ENCODE measurements at places on chromosomes 5 and 9. TPM values are rescaled to one million over a fixed set of nuclear protein-coding genes. Genes with fewer than 3 reads are reported as not detected.

KIF4B gene
- not detected for total RNA-seq

DNA sequence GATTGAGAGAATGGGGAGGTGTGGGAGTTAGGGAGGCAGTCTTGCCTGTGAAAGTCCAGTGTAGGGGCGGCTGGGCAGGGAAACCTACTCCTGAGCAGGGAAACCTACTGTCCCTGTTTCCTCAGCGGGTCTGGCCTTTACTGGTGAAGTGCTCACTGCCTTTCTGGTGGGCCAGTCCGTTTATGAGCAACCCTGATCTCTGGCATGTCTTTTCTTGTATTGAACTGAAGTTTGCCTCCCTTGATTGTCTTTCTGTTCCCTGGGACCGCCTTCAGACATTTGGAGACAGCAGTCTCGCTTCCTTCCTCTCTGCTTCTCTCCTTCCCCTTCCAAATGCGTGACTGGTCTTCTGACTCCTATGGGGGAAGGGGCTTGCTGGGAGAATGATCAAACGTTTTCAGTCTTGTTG lies 2.9 kb downstream of the SNX18 start:
- peak overlapping the region; percentile 52 for H3K27ac ChIP-seq
- no peak for DNase-seq
- H3K4me1 ChIP-seq = peaks cover 54% of the 10 kb centered on the region
- H3K4me3 ChIP-seq = peak overlapping the region; percentile 87
- H3K27me3 ChIP-seq = peaks cover 7% of the 10 kb centered on the region
- H3K36me3 ChIP-seq = peaks cover 50% of the 10 kb centered on the region

GRCh38 chr9:138112090-138112748 lies 234.6 kb downstream of the CACNA1B start:
- peak; percentile 12 for DNase-seq
- no peaks in the 10 kb centered on the region for H3K4me1 ChIP-seq
- no peak overlapping the region for H3K4me3 ChIP-seq
- no peak overlapping the region for H3K27ac ChIP-seq

DNA sequence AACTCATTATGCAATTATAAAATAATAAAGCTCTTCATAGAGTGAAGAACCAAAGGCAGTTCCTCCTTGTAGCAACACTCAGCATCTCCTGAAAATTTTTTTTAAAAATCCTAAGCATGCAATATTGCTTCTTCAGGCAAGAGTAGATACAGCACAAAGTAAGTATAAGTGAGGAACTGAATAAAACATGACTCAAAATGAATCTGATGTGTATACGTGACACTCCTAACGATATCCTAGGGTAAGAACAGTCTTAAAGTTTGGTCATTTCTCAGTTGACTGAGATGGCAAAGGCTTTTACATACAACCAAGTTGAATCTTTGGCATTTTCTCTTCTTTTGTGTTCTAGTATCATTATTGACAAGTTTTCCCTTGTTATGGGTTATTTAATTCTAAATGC lies 41.1 kb upstream of the AOPEP start:
- H3K36me3 ChIP-seq = no peaks in the 10 kb centered on the region
- H3K27ac ChIP-seq = no peak overlapping the region
- H3K27me3 ChIP-seq = peaks cover 34% of the 10 kb centered on the region
- no peak overlapping the region for H3K4me3 ChIP-seq
- no peak for DNase-seq
- no peaks in the 10 kb centered on the region for H3K4me1 ChIP-seq

CENPK gene
- 94.6 TPM for total RNA-seq

DNA sequence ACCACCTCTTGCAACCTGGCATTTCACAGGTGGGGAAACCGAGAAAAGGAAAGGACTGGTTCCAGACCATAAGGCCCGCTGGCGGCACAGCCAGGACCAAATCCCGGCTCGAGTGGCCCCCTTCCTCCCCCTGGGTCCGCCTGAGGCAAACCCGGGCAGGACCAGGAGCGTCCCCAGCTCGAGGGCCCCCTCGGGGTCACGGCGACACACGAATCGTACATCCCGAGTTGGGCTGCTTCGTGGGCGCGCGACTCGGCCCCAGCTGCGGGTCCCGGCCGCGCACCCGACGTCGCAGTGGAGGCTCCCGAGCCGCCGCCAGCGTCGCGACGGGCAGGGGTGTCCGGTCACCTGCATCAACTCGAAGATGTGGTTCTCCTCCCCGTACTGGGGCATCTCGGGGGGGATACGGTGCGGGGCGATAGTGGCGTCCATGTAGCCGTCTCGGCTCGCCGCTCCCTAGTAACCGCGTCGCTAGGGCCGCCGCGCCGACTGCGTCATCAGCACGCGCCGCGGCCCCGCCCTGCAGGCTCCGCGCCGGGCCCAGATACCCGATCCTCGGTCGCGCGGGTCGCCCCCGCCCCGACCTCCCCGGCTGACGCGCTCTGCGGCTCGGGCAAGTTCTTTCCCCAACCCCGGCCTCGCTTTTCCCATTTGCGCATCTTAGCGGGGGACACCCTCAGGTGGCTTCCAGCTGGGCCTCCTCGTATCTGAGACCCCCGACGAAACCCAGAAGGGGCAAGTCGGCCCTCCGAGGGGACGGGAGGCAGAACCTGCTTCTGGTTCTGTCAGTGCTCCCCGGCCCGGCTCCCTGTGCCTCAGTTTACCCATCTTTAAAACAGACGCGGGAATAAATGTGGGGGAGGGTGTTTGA lies at the start of gene AK8:
Gene AK8, minus strand, starts transcription at position 461 of the 871 bp plus-strand sequence. Its CDS starts 29 bp downstream, at position 432.
- peak within 1 kb of the TSS; percentile 70 for H3K27ac ChIP-seq
- peaks cover 41% of the 10 kb centered on the region for H3K4me1 ChIP-seq
- H3K4me3 ChIP-seq = peak within 1 kb of the TSS; percentile 70
- no peaks in the 10 kb centered on the region for H3K36me3 ChIP-seq
- H3K27me3 ChIP-seq = peaks cover 28% of the 10 kb centered on the region

SPARC gene
- 0.18 TPM for total RNA-seq

DNA sequence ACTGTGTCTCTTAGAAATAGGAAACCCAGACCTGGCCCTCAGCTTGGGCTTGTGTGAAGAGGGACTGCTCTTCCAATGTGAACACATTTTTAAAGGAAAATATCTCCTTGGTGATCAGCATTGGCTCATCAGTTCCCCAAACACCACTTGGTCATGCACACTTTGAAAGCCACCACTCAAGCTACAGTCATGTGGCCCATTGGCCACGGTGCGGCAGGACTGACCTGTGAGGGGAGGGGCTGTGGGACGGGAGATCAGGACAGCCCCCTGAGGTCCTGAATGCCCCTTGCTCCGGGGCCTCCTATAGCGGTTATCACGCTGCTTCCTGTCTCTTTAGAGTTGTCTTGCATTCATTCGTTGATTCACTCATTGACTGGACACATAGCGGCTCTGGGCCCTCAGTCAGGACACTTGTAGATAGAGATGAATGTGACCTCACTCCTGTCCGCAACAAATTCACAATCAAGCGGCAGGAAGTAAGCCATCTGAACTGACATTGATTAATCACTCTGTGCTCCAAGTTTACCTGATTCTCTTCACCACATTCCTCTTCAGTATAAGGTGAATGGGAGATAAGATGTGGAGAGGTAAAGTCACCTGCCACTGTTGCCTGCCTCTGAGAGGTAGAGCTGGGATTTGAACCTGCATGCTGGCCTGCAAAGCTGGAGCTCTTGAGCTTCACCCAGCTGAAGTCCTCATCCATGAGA lies 73.1 kb downstream of the COL15A1 start:
- H3K4me3 ChIP-seq = no peak overlapping the region
- no peak for DNase-seq
- no peak overlapping the region for H3K27ac ChIP-seq
- peaks cover 21% of the 10 kb centered on the region for H3K4me1 ChIP-seq
- no peaks in the 10 kb centered on the region for H3K27me3 ChIP-seq

DNA sequence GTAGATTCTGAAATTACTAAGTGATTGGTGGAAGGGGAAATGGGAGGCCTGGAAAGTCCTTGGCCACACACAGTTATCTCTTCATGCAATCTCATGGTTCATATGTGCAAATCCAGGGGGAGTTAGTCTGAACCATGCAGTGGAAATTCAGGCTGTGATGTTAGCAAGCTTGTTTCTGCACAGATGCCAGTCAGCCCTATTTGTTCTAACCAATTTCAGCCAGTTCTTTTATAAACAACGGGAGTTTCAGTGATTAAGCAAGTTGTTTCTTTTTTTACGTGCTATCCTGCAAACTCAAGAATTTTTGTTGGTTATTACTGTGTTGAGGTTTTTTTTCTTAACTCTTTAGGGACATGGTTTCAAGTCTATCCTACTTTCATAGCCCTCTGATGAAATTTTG lies 298.0 kb downstream of the FER start:
- no peak overlapping the region for H3K4me3 ChIP-seq
- no peaks in the 10 kb centered on the region for H3K36me3 ChIP-seq
- DNase-seq = no peak
- H3K27ac ChIP-seq = no peak overlapping the region
- H3K4me1 ChIP-seq = no peaks in the 10 kb centered on the region
- H3K27me3 ChIP-seq = no peaks in the 10 kb centered on the region

DNA sequence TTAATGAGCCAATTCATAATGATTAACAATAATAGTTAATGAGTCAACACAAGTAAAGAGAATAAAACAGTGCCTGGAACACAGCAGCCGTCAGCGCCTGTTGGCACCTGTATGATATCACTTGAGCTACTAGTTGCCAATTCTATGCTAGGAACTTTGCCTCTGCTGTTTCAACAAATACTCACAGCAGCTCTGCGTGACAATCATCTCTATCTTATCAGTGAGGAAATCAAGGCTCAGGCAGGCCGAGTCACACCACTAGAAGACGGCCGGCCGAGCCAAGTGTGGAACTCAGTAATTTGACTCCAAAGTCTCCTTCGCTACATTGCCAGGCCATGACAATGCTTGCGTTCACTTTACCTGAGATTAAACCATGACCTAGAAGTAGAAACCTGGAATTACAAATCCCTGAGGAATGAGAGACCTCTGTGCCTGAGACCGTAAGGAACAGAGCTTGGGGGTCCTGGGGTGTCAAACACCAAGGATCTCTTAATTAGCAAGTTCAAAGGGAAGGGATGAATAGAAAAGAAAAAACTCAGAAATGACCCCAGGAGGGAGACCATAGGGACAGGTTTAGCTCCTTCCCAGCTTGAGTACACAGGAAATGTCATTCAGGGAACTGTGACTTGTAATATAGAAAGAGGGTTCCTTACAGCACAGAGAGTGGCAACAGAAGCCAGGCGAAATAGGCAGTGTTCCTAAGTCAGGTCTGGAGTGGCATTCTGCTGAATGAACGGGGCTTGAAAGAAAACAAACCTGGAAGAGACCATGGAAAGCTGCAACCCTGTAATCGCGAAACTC lies 109.1 kb downstream of the SUSD1 start:
- H3K36me3 ChIP-seq = peaks cover 24% of the 10 kb centered on the region
- H3K4me1 ChIP-seq = peaks cover 18% of the 10 kb centered on the region
- no peak overlapping the region for H3K27ac ChIP-seq
- H3K4me3 ChIP-seq = no peak overlapping the region
- no peaks in the 10 kb centered on the region for H3K27me3 ChIP-seq
- DNase-seq = no peak

C9 gene
- total RNA-seq = not detected

DNA sequence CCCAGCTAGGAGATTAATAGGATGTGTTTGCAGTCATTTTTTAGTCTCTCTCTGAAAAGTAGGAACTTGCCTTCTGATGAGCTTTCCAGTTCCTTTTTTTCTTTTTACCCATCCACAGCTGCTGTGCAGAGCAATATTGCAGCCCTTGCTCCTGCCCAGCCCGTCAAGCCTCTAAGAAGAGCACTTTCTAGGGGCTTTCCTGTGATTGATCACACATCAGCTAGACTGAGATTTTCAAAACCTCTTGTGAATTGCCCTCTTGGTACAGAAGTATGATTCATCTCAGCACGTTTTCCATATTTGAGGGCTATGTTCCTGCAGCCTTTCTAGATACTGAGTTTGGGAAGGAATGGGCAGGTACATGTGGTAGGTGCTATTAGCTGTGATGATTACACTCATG lies 93.9 kb downstream of the GALNT10 start:
- H3K4me3 ChIP-seq = no peak overlapping the region
- H3K27me3 ChIP-seq = no peaks in the 10 kb centered on the region
- peaks cover 13% of the 10 kb centered on the region for H3K36me3 ChIP-seq

CCDC180 gene
- 5.3 TPM for total RNA-seq

SNAPC4 gene
- 17.0 TPM for total RNA-seq

- peaks cover 23% of the 10 kb centered on the region for H3K27me3 ChIP-seq
- DNase-seq = no peak
- peaks cover 3% of the 10 kb centered on the region for H3K36me3 ChIP-seq
Observed at GRCh38 chr9:96858670-96859069, 4.4 kb upstream of the ZNF782 start.

GRCh38 chr5:58201922-58202648 lies 257.8 kb downstream of the PLK2 start:
- H3K36me3 ChIP-seq = no peaks in the 10 kb centered on the region
- DNase-seq = no peak
- no peaks in the 10 kb centered on the region for H3K27me3 ChIP-seq
- no peaks in the 10 kb centered on the region for H3K4me1 ChIP-seq
- no peak overlapping the region for H3K27ac ChIP-seq
- H3K4me3 ChIP-seq = no peak overlapping the region

C9orf40 gene
- total RNA-seq = 25.5 TPM

GRCh38 chr5:178667688-178668087 lies 40.8 kb upstream of the CLK4 start:
- H3K4me3 ChIP-seq = no peak overlapping the region
- no peaks in the 10 kb centered on the region for H3K4me1 ChIP-seq

- no peaks in the 10 kb centered on the region for H3K27me3 ChIP-seq
Observed at GRCh38 chr9:95907794-95908193, 32.3 kb downstream of the ERCC6L2 start.

DNA sequence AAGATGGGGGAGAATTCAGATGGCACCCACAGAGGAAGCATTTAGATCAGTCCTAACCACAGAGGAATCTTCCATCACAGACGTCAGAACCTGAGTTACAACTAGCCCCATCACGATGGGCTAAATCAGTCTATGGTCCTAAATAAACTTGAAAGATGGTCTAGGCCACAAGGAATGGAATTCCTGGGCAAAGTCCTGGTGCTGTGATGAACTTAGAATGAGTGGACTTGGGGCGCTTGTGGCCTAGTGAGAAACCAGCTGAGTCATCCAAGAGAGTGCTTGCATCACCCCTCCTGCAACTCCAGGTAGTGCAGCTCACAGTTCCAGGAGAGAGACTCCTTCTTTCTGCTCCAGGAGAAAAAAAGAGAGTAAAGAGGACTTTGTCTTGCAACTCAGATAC lies 722.9 kb upstream of the RGMB start:
- H3K4me3 ChIP-seq = no peak overlapping the region
- H3K27me3 ChIP-seq = no peaks in the 10 kb centered on the region
- DNase-seq = no peak
- no peak overlapping the region for H3K27ac ChIP-seq
- no peaks in the 10 kb centered on the region for H3K4me1 ChIP-seq

GRCh38 chr5:71903808-71904207 lies 184.7 kb downstream of the CARTPT start:
- no peak overlapping the region for H3K27ac ChIP-seq
- DNase-seq = no peak
- H3K36me3 ChIP-seq = no peaks in the 10 kb centered on the region
- peaks cover 13% of the 10 kb centered on the region for H3K27me3 ChIP-seq
